ENCODE measurements at places on chromosomes 2 and 18.

DNA sequence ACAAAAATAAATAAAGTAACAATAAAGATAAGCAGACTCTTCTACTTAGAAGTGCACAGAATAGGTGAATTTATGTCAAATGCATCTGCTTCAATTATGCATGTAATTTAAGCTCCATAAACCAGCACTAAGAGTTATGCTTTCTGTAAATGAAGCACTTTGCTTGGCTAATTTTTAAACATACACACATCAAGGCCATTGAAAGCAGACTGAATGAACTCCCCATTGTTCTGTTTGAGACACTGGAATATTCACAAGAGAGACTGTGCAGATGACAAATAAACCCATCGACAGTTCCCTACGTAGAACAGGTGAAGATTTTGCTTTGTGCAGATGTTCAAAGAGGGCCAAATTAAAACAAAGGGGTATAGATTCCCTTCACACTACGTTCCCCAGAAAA is 133.4 kb downstream of the PID1 start:
- no peak for DNase-seq

DNA sequence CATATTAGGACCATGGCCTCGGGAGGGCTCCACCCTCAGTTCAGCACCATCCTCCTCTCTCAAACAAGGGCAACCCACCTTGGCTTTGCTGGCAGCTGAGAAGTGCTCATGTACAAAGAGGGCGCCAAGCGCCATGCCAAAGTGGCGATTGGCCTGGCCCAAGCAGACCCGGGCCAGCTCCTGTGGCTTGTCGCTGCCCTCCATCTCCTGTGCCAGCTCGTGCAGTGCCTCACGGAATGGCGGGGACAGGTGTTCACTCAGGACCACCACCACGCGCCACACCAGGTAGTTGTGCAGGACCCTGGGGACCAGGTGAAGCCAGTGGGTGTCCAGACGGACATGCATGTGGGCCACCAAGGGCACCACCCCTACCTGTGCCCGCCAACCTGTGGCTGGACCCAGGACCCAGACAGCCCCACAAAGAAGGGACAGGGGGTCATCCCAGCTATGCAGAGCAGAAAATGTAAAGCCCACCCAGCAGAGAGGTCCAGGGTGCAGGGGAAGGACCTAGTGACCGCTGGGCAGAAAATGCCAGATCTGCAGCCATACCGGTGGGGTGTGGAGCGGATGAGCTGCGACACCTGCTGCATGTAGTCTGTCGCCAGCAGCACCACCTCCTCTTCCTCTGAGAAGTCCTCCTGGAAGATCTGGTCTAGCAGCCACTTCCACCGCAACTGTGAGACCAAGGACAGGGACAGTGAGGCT is 3.6 kb downstream of the ECEL1 start:
- DNase-seq = no peak

- DNase-seq = peak; percentile 98
Measured at GRCh38 chr18:11857177-11857887, 6.1 kb downstream of the CHMP1B start.

DNA sequence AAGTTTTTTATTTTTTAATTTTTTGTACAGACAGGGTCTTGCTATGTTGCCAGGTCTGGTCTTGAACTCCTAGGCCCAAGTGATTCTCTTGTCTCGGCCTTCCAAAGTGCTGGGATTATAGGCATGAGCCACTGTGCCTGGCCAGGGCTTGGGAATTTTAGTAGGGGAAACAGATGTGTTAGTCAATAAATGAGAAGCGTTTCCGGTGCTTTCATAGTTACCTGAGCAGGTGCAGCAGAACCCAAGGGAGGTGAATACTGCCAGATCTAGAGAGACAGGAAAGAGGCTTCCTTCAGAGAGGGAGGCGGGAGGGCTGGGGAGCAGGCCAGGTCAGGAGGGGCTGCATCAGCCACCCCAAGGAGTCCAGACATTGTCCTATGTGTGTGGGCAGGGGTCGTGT is 30.5 kb upstream of the IMPA2 start:
- no peak for DNase-seq

GRCh38 chr2:231674587-231675338 is 33.6 kb upstream of the PTMA start:
- DNase-seq = no peak

DNA sequence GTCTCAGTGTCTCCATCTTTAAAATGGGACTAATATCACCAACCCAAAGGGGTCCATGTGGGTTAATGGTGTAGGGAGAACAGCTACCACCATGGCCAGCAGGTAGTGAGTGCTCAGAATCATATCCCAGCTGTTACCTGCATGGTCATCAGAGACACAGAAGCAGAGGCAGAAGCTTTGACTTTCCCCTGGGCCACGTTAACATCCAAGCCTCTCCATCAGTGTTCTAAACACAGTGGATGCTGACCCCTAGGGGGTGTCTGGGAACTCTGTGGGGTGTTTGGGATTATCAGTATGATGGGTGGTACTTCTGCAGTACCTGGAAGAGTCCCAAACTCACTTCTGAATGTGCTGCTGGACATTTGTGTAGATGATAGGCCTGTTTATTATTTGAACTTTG is 93.6 kb downstream of the GYPC start:
- no peak for DNase-seq

- no peak for DNase-seq
Measured at GRCh38 chr18:73893880-73894279, 253.8 kb downstream of the FBXO15 start.

DNA sequence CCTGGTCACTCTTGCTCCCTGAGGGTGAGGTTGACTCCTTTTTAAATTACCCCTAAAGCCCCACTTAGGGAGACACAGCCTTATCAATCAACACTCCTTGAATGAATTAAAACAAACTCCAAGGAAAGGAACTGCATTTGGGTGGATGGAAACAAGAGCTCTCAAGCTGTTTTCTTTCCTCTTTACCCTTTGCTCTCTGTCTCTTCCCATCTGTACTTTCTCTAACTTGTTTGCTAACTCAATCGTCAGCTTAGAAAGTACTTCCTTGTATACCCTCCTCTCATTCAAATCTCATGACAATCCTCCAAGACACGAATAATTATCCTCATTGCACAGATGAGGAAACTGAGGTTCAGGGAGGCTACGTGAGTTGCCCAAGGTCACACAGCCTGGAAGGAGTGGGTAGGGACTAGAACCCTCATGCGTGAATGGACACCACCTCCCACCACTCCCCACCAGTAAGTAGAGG is 32.7 kb downstream of the ZFP36L2 start:
- DNase-seq = no peak

DNA sequence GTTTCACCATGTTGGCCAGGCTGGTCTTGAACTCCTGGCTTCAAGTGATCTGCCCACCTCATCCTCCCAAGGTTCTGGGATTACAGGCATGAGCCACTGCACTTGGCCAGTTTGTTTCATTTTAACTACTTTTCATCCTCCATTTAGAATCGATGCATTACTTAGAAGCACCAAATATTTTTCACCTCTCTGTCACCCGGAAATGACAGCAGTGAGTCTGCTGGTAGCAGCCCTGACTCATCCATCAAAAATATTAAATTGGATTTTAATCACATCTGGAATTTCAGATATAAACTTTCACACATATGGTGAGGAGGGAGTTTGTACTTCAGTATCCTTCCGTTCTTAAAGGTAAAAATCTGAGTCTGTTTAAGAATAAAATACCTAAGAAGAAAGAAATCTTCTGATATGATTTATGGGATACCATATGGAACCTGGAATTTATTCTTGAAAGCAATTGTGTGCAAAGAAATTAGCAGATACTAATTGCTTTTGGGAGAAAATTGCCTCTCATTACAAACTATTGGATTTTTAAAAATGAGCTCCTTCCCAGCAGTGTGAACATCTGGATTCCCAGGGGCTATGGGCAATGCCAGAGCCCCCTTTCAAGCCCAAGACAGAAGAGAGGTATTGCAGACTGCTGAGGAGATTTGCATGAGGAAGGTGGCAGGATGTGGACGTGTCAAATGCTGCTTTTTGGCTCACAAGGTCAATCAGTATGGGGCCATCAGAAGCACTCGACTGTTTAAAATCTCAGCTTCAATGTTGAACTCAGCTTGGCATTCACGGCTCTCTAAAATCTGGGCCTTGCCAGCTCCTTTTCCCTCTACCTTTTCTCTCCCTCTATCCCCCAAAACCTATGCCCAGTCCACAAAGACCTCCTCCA is 279.5 kb upstream of the SIX2 start:
- DNase-seq = peak; percentile 40

- no peak for DNase-seq
Measured at GRCh38 chr2:120436885-120437603, 91.1 kb downstream of the INHBB start.

- DNase-seq = no peak
Measured at GRCh38 chr2:9796056-9797010, 46.9 kb upstream of the TAF1B start.

GRCh38 chr2:199940373-199940772 is 14.9 kb downstream of the TYW5 start:
- DNase-seq = no peak

- DNase-seq = no peak
Measured at GRCh38 chr2:177489719-177490301, 97.2 kb downstream of the AGPS start.

GRCh38 chr18:5606951-5607350 is 63.2 kb upstream of the EPB41L3 start:
- no peak for DNase-seq

GRCh38 chr2:17614174-17614930 is 73.9 kb downstream of the VSNL1 start:
- DNase-seq = no peak

DNA sequence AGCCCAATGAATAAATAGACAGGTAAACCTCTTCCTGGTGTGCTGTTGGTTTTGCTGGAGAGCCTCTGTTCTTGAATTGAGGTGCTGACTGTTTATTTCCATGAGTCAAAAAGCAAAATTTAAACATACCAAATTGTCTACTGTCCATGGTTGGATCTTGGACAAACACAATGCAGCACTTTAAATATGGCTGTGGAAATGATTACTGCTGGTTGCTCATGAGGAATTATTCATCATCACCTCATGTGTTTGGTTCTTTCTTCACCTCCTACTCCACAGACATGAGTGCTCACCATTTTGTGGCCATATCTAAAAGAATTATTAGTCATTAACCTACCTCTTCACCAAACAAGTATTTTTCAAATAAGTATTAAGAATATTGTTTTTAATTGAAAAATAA is 85.3 kb upstream of the GALNT5 start:
- DNase-seq = no peak

DNA sequence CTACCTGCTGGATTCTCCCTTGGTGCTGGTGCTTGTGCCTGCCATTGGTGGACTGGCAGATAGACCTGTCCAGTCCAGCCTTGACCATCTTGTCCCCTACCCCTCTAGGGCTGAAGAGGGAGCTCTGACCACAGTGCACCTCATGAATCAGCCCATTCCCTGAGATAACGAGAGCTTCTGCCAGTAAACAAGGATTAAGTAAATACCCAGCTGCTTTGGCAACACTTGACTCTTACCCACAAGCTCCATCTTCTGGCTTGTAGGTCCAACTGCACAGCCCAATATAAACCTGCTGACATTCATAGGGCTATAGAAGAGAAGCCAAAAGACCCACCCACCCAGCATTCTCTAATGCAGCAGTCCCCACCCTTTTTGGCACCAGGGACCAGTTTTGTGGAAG is 186.4 kb downstream of the PIK3C3 start:
- DNase-seq = no peak

GRCh38 chr2:120765678-120766469 is 30.2 kb downstream of the GLI2 start:
- peak; percentile 19 for DNase-seq

DNA sequence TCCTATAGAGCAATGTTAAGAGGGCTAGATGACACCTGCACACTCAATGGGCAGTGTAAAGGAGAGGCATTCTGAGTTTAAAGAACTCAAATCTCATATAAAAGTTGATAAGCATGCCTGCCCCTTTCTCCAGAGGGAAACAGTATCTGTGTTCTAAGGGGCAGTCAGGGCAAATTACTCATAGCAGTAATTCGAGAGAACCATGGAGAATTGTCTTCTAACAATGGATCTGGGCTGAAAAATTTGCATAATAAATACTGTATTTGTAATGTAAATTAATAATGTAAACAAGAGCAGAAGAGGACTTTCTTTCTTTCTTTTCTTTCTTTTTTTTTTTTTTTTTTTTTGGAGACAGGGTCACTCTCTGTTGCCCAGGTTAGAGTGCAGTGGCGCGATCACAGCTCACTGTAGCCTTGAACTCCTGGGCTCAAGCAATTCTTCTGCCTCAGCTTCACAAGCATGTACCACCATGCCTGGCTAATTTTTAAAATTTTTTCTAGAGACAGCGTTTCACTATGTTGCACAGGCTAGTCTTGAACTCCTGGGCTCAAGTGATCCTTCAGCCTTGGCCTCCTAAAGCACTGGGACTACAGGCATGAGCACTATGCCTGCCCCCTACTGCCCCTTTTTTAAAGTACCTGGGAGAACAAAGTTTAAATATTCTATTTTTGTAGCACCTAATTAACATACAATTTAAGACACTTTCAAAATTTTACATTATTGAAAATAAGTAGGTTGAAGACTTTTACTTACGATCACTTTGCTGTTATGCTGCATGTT is 70.6 kb downstream of the OTX1 start:
- no peak for DNase-seq

DNA sequence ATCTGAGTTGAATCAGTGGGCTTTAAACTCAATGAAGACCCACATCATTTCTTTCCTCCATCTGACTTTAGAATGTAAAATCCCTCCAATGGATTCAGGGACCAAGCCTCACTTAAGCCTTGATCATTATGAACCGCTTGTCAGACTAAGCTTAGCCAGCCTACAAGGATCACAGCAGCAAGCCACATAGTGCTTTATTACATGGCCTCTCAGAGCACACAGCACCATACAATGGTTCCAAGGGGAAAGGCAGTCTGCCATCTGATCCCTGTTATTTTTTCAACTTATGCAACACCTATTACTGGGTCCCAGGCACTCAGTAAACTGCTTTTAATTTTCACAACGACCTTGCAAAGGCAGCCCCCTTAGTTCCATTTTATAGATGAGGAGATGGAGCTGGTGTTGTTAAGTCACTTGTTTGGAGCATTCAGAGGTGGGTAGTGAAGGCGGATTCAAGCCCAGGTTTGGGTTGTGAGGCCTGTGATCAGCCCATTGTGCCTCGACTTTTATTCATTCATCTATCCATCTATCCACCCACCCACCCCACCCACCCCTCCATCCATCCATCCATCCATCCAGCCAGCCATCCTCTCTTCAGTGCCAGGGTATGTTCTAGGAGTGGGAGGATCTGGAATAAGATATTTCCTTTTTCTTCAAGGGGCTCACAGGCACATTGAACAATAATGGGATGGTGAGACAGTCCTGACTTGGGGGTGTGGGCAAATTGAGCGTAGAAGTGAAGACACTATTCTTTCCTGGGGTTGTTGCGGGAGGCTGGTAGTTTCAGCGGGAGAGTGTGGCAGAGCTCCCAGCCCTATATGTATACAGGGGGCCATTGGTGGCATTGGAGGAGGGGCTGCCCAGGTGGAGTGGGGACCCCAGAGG is 141.2 kb downstream of the MYCN start:
- no peak for DNase-seq

DNA sequence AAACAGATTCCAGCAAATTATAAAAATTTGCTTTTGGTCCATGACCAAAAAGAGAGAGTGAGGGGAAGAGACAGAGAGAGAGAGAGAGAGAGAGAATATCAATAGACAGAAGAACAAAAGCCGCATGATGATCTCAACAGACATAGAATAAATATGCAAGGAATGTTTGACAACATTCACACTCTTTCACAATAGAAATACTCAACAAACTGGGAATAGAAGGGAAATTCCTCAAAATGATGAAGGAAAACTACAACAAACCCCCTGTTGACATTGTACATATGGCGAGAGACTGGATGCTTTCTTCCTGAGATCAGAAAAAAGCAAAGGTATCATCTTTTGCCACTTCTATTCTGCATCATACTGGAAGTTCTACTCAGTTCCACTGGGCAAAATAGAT is 309.7 kb downstream of the RAD51AP2 start:
- no peak for DNase-seq

Data from AG04449 (cell line).